Mesenchymal stem cell (in vitro differentiated cells and primary cell): ENCODE measurements at places on chromosomes 2 and 18.
A peak's percentile ranks its signal among the peaks of the same experiment; 100 is the strongest.

DNA sequence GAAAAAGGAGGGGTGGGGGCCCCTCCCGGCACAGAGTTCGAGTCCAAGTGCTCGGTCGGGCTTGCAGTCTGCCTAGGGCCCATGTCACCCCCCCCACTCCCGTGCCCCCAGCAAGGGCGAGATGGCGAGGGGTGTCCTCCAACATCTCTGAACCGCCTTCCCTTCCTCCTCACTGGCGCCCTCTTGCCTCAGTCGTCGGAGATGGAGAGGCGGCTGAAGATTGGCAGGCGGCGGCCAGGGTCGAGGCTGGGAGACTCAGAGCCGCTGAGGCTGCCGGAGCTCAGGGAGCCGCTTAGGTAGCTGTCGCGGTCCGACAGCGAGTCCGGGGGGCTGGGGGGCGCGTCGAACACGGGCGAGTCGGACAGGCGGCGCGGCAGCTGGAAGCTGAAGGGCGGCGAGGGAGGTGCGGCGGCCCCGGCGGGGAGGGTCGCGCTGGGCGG, 2.3 kb downstream of the ZFP36L2 start:
- DNase-seq, result peak; percentile 85

DNA sequence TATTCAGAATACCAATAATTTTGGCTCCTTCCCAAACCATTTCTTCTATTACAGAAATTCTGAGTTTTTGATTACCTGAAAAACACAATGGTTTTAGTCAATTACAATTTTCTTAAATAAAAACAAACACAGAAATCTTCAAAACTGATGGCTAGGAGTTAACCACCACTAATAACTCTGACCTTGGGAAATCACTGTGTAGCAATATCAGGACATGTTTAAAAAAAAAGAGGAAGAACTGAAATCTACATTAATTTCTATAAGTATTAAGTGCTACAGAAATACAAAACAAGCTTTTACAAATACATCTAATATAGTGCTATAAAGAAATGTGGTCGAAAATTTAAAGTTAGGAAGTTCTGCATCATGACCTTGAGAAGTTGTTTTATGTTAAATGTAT, 14.9 kb downstream of the L3MBTL4 start:
- DNase-seq, result no peak

GRCh38 chr2:189293164-189293563, 113.6 kb upstream of the COL5A2 start:
- DNase-seq, result peak; percentile 94

GRCh38 chr2:36918307-36918706, 48.0 kb downstream of the STRN start:
- DNase-seq, result no peak

- DNase-seq, result peak; percentile 29
These were observed 75.7 kb downstream of the TTC21B start for GRCh38 chr2:165877565-165878550.

GRCh38 chr2:202679980-202680379, 45.2 kb downstream of the FAM117B start:
- DNase-seq, result no peak

GRCh38 chr2:23656597-23656973, 270.3 kb downstream of the ATAD2B start:
- no peak for DNase-seq

DNA sequence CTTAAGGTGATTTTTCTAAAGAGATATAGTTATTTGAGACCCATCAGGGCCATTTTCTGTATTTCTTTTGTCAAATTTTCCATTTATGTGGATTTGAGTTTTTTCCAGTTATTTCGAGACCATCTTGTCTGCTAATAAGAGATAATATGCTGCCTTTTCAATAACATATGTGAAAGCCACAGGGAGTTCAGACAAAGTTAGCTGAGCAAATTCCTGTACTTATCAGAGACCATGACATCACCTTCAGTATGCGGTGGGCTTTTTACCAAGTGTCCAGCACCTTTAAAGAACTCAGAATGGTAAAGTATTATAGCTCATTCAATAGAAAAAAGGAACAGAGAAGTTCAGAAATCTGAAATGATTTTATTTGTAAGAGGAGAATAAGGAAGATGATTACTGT, 11.7 kb downstream of the MAPK4 start:
- DNase-seq, result no peak

GRCh38 chr2:72996117-72996502, 75.4 kb downstream of the SFXN5 start:
- no peak for DNase-seq

DNA sequence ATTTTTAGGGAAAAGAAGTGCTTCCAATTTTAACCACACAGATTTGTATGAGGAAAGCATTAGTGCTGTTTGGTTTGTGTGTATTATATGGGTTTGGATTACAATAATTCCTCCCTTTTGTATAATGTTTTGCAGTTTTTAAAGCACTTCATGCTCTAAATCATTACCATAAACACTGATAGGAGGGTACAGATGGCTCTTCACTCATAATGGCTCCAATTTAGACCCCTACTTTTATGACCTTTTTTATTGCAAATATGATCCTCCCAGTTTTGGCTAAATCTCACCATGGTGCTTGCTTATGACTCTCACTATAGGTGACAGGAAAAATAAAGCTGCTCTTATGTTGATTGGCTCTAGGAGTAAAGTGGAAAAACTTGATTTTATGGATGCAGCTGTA, 23.8 kb upstream of the TMEM17 start:
- DNase-seq, result no peak

DNA sequence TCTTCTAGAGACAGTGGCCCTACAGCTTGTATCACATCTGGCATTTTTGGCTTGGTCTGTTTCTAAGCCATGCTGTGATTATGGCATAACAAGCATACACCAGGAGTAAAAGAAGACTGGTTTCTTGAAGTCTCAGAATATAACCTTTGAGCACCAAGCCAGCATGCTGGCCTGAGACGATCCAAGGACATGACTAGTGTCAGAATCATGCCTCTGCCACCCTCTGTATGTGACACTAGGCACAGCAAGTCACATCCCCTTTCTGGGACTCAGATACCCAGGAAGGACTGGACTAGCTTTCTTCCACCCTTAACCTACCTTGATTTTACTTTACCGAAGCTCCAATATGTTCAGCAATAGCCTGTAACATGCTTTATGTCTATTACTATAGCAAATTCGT, 345.5 kb downstream of the SETBP1 start:
- no peak for DNase-seq

GRCh38 chr2:59181347-59181746, 940.2 kb upstream of the FANCL start:
- DNase-seq, result no peak

- DNase-seq, result no peak
These were observed 176.4 kb downstream of the MYO3B start for GRCh38 chr2:170354388-170354787.

GRCh38 chr2:226020176-226020575, 620.7 kb downstream of the NYAP2 start:
- no peak for DNase-seq

DNA sequence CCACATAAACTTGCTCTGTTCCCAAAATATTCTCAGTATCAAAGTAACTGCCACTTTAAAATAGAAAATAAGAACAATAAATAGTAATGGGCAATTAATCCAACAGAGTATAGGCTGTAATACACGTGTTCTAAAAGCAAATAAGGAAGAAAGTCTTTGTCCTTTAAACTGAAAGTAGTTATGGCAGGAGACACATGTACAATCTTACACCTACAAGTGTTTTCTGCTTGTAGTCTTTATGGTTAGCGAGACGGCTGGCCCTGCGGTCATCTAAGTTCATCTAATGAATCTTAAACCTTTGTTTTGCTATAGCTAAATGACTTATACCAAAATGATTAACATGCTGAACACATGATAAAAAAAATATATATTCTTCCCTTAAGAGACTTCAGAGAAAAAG, 32.4 kb downstream of the CYB5A start:
- no peak for DNase-seq

- DNase-seq, result no peak
These were observed 31.0 kb upstream of the CATIP start for GRCh38 chr2:218325566-218326160.

GRCh38 chr18:76486574-76486973, 8.5 kb downstream of the ZNF516 start:
- no peak for DNase-seq

DNA sequence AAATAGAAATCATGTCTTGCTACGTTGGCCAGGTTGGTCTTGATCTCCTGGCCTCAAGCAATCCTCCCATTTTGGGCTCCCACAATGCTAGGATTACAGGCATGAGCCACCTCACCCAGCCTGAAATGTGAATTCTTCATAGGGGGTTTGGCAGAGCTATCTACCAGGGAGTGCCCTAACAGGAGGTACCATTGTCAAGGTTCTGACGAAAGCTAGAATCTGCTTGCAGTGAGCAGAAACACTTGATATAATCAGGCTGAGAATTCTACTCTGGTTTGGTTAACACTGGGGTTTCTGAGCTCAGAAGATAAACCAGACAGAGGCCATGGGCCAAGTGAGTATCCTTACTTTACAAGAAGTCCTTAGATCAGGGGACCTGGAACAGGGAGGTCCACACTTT, 7.2 kb upstream of the LAMA3 start:
- DNase-seq, result no peak

DNA sequence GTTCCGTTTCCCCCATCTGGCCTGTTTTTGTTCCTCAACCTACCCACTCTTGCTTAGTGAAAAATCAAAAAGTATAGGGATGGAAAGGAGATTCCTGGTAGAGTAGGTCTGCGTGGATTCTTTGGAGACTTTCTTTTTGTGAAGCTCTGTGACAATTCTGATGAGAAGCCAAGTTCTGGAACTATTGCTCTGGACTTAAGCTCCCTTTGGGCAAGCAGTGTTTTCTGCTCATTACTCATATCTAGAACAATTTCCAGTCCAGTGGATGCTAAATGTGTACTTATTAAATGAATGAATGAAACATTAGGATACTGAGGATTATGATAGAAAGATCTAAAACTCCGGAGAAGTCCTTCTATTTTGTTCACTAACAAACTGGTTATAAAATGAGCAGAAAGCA, 76.5 kb downstream of the SOCS6 start:
- no peak for DNase-seq

GRCh38 chr2:12116228-12116750, 369.9 kb downstream of the LPIN1 start:
- DNase-seq, result no peak

DNA sequence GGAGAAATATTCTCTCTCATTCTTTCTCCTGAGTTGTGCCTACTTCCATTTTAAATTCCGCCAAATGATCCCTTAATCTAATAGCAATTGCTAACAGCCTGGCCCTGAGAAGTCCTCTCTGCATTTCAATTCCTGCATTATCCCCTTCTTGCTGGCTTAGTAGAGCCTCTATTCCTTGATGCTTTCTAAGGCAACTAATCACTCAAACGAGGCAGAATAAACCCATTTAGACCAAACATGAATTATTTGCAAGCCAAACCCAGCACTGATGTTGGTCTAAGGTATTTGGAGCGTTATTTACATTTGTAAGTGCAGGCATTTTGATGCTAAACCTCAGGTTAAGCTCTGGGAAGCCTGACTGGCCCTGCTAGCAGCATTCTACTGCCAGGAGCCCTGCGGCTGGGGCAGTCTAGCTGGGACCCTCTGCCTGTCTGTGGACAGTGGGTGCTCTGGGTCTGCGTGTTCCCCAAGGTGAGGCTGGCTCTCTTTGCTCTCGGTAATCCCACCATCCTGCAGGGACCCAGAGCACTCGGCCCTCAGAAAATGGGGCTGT, 173.1 kb upstream of the HS6ST1 start:
- DNase-seq, result no peak

DNA sequence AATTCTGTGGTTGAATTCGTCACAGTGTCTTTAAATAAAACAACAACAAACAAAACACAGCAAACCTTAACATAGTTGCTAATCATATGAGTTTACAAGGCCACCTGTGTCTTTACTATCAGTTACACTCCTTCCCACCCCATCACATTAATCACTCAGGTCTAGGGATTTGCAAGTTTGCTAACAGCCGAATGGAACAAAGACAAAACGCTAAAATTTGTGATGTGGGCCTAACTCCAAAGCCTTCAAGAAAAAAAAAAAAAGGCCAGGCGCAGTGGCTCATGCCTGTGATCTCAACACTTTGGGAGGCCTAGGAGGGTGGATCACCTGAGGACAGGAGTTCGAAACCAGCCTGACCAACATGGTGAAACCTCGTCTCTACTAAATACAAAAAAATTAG, 566 bp upstream of the POLI start:
- DNase-seq, result no peak

DNA sequence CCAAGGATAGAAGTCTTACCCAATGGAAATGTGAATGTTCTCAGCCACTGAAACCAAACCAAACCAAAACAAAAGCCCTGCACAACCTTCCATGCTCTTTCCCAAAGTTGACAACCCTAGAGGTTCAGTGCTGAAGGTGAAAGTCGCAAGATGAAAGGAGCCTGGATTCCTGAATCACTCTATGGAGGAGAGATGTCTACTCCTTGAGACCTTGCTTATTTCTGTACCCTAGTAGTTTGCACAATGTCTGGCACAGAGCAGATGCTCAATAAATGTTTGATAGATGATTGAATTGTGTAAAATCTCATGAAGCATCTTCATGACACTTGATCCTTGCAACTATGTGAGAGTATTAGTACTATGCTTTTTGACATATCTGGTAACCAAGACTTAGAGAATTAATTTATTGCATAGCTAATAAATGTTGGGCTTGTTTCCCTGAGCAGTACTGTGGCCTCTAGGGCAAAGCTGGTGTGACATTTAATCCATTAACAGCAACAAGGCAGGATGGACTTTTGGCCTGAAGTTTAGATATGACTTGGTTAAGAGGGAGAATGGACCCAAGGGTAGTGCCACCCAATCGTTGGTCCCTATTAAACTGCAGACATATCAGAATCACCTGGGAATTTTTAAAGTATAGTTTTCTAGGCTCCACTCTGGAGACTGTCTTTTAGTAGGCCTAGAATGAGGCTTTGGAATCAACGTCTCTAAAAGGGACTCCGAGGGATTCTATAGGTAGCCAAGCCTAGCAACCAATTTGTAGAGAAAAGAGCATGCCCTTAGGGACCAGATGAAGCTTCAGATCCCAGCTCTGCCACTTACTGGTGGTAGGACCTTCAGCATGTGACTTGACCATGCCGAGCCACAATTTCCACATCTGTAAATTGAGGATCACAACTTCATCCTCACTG, 145.9 kb downstream of the DDX1 start:
- no peak for DNase-seq

DNA sequence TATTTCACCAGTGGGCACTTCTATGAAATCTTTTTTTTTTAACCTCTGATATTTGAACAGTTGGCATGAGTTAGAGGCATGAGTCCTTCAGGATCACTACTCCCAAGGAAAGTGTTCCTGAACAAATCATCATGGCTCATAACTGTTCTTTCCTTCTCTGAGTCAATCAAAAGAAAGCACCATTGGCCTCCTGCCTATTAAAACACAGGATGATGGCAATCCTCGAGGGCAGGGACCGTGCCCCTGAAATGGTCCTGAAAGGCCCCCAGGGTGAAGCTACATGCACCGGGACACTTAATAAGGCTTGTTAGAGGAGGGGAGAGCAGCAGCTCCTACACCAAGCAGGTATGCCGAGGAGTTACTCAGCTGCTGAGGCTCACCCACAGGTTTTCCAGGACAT, 43.5 kb downstream of the SLC14A2 start:
- no peak for DNase-seq

GRCh38 chr18:63979409-63979920, 9.6 kb downstream of the SERPINB8 start:
- DNase-seq, result peak; percentile 83
